ENCODE measurements at places on chromosomes 2 and 18.

- DNase-seq, result no peak
Observed at GRCh38 chr2:118851650-118852049, 4.2 kb upstream of the EN1 start.

GRCh38 chr2:237696461-237696860 is 69.1 kb downstream of the LRRFIP1 start:
- DNase-seq, result no peak

- DNase-seq, result no peak
Observed at GRCh38 chr2:210459880-210460279, 16.7 kb downstream of the LANCL1 start.

GRCh38 chr2:104444889-104445288 is 409.0 kb upstream of the POU3F3 start:
- no peak for DNase-seq

DNA sequence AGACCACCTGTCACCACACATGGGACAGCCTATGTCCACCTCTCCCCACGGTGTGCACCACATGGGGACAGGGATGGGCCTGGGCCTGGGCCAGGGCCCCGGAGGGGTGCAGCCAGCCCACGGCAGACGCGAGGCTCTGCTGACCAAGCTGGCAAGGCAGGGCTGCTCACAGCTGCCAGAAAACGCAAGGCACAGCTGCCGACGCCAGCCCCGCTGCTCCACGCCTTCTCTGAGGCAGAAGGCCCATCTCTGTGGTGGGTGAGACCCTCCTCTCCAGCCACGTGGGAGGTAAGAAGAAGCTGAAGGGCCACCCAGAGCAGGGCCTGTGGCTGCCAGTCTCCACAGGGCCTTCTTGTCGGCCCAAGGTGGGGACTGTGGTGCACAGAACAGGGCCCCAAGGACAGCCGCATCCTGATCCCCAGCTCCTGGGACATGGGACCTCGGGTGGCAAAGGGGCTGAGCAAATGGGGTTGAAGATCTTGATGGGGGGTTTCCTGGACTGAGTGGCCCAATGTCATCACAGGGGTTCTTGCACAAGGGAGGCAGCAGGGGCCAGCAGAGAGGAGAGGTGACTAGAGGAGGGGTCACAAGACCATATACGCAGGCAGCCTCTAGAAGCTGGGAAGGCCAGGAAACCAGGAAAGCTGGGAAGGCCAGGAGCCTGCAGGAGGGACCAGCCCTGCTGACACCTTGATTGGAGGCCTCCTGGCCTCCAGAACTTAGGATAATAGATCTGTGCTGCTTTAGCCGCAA is 72.3 kb downstream of the NDUFA10 start:
- DNase-seq, result no peak

- no peak for DNase-seq
Observed at GRCh38 chr18:61272793-61273192, 60.4 kb upstream of the CDH20 start.

GRCh38 chr2:11901351-11902069 is 155.1 kb downstream of the LPIN1 start:
- DNase-seq, result no peak

DNA sequence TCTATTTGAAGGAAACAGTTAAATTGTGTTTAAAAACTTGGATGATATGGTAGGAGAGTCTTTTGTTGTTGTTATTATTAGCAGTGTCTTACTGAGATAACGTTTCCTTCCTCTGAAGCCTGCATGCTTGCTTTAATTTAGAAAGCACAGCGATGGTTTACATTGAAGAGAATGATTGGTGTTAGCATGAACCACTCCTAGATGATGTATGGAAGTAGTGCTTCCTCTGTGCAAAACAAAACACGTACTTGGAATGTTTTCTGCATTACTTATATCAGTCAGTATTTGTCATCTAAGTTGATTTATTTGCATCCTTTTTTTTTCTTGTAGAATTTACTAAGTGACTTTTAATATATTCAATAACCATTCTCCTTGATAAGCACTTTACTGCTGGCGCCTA is 89.0 kb downstream of the UGGT1 start:
- no peak for DNase-seq

- no peak for DNase-seq
Observed at GRCh38 chr2:219252084-219252483, 959 bp upstream of the TUBA4B start.
